ENCODE measurements at places on chromosomes 1 and 21.
A peak's percentile ranks its signal among the peaks of the same experiment; 100 is the strongest.

- DNase-seq = no peak
Measured at GRCh38 chr1:15455522-15455921, 1.0 kb upstream of the CELA2A start.

- peak; percentile 33 for DNase-seq
Measured at GRCh38 chr1:53582211-53583020, 123.2 kb downstream of the DMRTB1 start.

DNA sequence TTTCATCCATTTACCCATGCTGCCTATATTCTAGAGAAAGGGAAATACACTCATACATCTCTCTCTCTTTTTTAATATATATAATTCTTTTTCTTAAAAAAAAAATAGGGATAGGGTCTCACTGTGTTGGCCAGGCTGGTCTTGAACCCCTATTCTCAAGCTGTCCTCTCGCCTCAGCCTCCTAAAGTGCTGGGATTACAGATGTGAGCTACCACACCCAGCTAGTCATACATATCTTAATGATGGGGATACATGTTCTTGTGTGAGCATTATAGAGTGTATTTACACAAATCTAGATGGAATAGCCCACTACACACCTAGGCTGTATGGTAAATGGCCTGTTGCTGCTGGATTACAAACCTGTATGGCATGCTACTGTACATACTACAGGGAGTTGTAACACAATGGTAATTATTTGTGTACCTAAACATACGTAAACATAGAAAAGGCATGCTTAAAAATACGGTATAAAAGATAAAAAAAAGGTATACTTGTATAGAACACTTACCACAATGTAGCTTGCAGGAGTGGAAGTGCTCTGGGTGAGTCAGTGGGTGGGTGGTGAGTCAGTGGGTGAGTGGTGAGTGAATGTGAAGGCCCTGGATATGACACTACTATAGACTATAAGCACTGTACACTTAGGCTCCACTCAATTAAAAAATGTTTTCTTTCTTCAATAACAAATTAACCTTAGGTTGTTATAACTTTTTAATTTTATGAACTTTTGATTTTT, 72.9 kb downstream of the IVNS1ABP start:
- DNase-seq = no peak

GRCh38 chr1:115830963-115831362, 10.0 kb downstream of the NHLH2 start:
- no peak for DNase-seq

- no peak for DNase-seq
Measured at GRCh38 chr1:6585081-6585722, 5.4 kb downstream of the ZBTB48 start.

GRCh38 chr1:180188091-180188506, 33.4 kb downstream of the QSOX1 start:
- DNase-seq = peak; percentile 80

- peak; percentile 85 for DNase-seq
Measured at GRCh38 chr1:204507317-204508105, 8.7 kb upstream of the MDM4 start.

- no peak for DNase-seq
Measured at GRCh38 chr21:45347712-45348499, 57.1 kb upstream of the COL18A1 start.

- no peak for DNase-seq
Measured at GRCh38 chr21:41406340-41406739, 19.7 kb upstream of the MX1 start.

- DNase-seq = no peak
Measured at GRCh38 chr1:187630653-187631380, 802.1 kb downstream of the PLA2G4A start.

DNA sequence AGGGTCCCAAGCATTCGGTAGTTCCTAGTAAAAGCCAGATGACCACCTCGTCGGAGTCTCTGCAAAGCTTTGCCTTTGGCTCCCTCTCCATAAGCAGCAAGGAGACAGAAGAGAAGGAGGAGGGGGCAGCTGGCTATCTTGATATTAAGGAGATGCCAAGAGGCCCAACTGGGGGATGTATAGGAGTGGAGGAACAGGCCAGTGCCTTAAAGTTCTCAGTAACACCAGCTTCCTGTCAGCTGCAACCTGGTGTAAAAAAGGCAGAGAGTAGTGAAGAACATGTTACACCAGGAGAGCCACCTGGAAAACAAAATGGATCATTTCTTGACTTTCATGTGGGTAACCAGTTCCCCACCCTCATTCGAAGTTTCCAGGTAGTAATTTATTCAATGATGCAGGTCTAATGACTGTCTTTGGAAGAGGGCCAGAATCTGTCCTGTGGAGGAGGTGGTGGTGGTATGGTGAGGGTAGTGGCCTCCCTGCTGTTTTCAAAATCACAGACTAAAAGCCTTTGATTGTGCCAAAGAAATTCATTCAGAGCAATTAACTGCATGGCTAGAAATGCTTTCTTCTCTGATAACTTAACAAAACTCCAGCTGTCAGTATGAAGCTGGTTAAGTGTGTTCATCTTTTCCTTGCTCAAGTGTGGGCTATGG, 27.3 kb downstream of the TMEM200B start:
- DNase-seq = no peak

- no peak for DNase-seq
Measured at GRCh38 chr21:22355949-22356348, 1357.7 kb downstream of the NCAM2 start.

DNA sequence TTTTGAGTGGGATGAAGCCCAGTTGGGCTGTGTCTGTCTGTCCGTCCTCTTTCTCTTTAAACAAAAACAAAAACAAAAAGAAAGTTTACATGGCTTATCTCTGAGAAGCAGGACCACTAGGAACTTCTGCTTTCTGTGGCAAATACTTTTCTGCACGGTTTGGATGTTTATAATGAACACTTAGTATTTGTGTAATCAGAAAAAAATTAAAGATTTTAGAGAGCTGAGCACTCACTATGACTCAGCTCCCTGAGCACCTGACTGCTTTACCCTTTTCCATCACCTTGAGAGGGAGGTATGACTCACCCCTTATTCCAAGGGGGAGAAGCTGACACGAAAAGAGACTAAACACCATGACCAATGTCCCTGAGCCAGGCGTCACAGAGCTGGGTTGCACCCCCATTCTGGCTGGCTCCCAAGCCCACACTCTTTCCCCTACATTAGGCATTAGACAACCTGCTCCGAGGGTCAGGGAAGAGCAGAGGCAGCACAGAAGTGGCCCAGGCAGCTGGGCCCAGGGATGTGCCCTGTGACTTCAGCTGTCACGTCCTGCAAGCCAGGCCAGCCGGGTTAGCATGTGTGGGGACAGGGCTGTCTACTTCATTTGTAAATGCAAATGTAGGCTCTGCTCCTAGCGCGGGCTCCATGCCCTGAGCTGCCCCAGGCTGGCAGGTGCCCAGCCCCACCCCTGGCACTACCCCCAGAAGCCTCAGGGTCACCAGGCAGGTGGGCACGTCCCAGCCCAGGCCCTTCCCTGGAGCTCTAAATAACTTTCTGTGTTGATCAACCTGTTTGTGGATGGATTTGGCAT, 30.4 kb downstream of the RAP1GAP start:
- DNase-seq = no peak

DNA sequence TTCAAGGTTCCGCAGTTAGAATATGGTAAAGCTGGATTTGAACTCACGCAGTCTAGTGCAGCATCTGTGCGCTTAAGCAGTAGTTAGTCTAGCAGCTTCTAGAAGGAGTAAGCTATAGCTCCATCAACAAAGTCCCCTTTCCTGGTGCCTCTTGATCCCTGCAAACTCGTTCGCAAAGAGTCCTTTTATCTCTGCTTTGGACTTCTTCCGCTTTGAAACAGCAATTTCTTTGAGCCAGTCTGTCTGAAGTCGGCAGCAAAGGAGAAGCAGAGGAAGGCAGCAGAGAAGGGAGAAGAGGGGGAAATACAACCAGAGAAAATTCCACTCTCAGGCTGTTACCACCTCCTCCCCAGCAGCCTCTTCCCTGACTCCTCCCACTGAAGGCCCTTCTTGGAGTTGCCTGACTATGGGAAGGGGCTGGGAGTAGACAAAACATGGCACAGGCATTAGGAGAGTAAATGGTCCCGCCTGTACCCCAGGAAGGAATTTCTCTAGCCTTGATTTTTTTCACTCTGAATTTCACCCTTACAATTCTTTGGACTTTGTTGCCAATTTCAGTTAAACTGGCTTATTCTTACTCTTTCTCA, 25.9 kb downstream of the HSD3B2 start:
- DNase-seq = peak; percentile 43

- DNase-seq = no peak
Measured at GRCh38 chr1:199399996-199400724, 627.4 kb upstream of the NR5A2 start.

- DNase-seq = no peak
Measured at GRCh38 chr1:18037651-18038050, 69.9 kb upstream of the IGSF21 start.

DNA sequence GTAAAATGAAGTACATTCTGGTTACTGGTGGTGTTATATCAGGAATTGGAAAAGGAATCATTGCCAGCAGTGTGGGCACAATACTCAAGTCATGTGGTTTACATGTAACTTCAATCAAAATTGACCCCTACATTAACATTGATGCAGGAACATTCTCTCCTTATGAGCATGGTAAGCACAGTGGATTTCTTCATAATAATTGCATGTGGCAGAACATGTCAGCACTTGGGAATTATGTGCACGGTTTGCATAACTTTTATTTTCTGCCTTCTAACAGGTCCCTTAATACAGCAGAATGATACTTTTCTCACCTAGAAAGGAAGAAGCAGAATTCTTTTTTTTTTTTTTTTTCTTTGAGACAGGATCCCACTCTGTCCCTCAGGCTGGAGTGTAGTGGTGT, 3.8 kb downstream of the CTPS1 start:
- DNase-seq = no peak

DNA sequence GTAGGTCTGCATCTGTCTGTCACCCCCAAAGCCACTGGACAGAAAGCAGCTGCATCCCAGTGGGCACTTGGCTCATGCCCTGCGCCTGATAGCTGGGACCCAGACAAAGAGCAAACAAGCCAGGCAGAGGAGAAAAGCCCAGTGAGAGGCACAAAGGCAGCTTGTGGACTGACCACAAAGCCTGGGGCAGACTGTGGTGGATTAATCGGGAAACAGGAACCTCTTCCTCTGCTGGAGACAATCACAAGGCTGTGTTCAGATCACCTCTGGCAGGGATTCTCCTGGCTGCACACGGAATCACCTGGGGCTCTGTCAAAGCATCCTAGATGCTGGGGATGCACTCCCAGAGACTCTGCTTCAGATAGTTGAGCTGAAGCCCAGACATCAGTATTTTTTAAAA, 15.2 kb upstream of the GJB5 start:
- DNase-seq = peak; percentile 63

- DNase-seq = no peak
Measured at GRCh38 chr1:66954208-66954607, 29.4 kb downstream of the MIER1 start.

DNA sequence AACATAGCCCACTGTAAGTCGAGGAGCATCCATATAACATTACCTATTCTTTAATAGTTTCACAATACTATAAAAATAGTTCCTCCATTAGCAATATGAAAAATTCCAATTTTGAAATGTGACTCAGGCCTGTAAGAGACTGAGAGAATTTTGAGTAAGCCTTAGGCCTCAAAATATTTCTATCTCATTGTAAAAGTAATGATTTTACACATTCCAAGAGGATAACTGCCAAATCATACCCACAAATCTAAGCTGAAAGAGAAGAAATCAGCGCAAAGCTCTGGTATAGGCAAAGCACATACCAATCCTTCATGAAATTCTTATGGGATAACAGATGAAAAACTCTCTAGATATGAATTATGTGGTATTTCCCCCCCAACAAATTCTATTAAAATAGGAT, 144.1 kb downstream of the CDC42BPA start:
- no peak for DNase-seq

- DNase-seq = no peak
Measured at GRCh38 chr1:184032930-184033418, 4.6 kb downstream of the COLGALT2 start.

- no peak for DNase-seq
Measured at GRCh38 chr1:188281921-188282320, 1453.2 kb downstream of the PLA2G4A start.

DNA sequence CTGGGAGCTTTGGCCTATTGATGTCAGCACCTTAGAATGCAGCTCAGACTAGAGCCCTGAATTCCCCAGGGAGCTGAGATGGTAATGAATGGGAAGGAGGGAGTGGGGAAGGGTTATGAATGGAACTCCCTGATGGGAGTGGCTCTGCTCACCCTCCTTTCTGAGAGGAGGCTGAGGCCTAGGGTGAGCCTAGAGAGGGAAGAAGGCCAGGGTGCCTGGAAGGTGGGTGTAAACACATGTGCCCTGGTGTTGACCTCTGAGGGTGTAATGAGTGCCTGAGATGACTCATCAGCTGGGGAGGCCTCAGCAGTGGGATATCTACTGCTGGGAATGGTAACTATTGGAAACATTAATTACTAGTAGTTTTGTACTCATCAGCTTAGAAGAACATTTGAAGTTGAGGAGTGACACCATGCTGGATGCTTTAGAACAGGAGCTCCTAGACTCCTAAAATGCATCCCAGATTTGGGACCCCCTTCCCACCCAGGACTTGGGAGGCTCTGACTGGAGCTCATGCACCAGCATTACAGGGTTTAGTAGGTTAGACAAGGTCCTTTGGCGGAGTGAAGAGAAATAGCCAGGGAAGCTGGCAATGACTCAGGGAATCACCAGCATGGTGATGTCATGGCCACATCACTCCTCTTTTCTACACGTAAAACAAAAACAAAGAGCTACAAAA, 16.0 kb upstream of the PIGV start:
- DNase-seq = peak; percentile 57

- no peak for DNase-seq
Measured at GRCh38 chr1:87588495-87588894, 259.8 kb downstream of the LMO4 start.

GRCh38 chr1:53599481-53599880, 139.5 kb downstream of the GLIS1 start:
- DNase-seq = no peak

- DNase-seq = no peak
Measured at GRCh38 chr1:10680487-10680886, 116.0 kb downstream of the CASZ1 start.

GRCh38 chr1:160284782-160285344, at the start of gene PEX19:
Gene PEX19, minus strand, starts transcription at chr1:160285133. Its CDS starts 9 bp downstream, at chr1:160285124.
- DNase-seq = peak; percentile 95

DNA sequence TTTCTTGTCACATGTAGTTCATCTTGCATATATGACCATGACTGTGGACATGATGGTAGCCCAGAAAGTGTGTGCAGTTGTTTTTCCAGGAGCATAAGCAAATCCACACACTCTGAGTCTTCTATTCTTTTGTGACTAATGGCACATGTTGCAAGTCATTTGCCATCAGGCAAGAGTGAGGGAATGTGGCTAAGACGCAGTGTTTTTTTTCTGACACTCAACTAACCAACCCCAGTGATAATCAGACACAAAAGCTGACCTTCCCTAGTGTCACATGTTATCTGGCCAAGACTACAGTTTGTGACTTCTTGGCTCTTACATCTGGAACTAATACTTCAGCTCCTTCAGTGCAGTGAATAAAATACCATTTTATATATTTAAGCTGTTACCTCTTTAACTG, 108.8 kb downstream of the ITSN1 start:
- DNase-seq = no peak

GRCh38 chr1:208654241-208654640, 410.1 kb upstream of the PLXNA2 start:
- DNase-seq = peak; percentile 7

GRCh38 chr1:202247837-202248795, 54.5 kb downstream of the LGR6 start:
- no peak for DNase-seq

GRCh38 chr1:57959531-57960241, 535.8 kb upstream of the DAB1 start:
- DNase-seq = no peak
